ENCODE measurements at places on chromosomes 2 and 18. TPM values are rescaled to one million over a fixed set of nuclear protein-coding genes. Genes with fewer than 3 reads are reported as not detected.

Gene PPM1G
- 60.6 TPM for total RNA-seq

Gene MSH6
- total RNA-seq: 82.7 TPM

Gene KIF1A
- 16.5 TPM for total RNA-seq

Gene MARCO
- total RNA-seq: not detected

Gene PRKAG3
- total RNA-seq: not detected

Gene RASGRP3
- 8.6 TPM for total RNA-seq

Gene CYP1B1
- total RNA-seq: 23.2 TPM

Gene OTOS
- 0.50 TPM for total RNA-seq

Gene CHMP1B
- total RNA-seq: 85.3 TPM

Gene L3MBTL4
- total RNA-seq: 7.6 TPM

Gene STPG4
- 0.72 TPM for total RNA-seq

Gene DYSF
- total RNA-seq: 2.8 TPM

Gene CTAGE1
- total RNA-seq: 0.47 TPM

Gene INO80D
- total RNA-seq: 15.0 TPM

Gene NPHP1
- total RNA-seq: 1.1 TPM

Gene RGPD4
- not detected for total RNA-seq

Gene MGAT5
- 30.2 TPM for total RNA-seq

Gene LRRC30
- total RNA-seq: not detected

Gene ZNG1B
- total RNA-seq: 46.3 TPM

Gene CLEC4F
- not detected for total RNA-seq

Gene SGPP2
- 1.8 TPM for total RNA-seq

Gene SIX3
- not detected for total RNA-seq

Gene SYT4
- 1.7 TPM for total RNA-seq

Gene GALNT14
- total RNA-seq: 2.2 TPM

Gene PLCL1
- 2.2 TPM for total RNA-seq

Gene PRKCE
- total RNA-seq: 6.1 TPM

Gene ASXL3
- 6.9 TPM for total RNA-seq

Gene SPATA3
- total RNA-seq: not detected

Gene EGR4
- total RNA-seq: 0.23 TPM

Gene HRH4
- total RNA-seq: not detected

Gene GALNT3
- total RNA-seq: 49.9 TPM

Gene CFAP53
- 0.50 TPM for total RNA-seq

Gene GPR148
- total RNA-seq: not detected

Gene KYNU
- total RNA-seq: 13.8 TPM

Gene UGT1A6
- total RNA-seq: 3.4 TPM

Gene CHRNG
- not detected for total RNA-seq

Gene SLC19A3
- total RNA-seq: 21.8 TPM

Gene KCNE4
- 54.6 TPM for total RNA-seq

Gene INSIG2
- 21.5 TPM for total RNA-seq

Gene PPP3R1
- 46.5 TPM for total RNA-seq

Gene FECH
- 28.1 TPM for total RNA-seq

Gene HTR2B
- total RNA-seq: 0.73 TPM

Gene ATOH8
- 2.0 TPM for total RNA-seq

Gene SLC14A1
- total RNA-seq: 0.88 TPM

Gene LMAN2L
- total RNA-seq: 44.4 TPM

Gene FRZB
- total RNA-seq: 72.9 TPM

Gene IL1RL1
- 15.6 TPM for total RNA-seq

Gene TUBB8B
- not detected for total RNA-seq

Gene COL3A1
- 8,329 TPM for total RNA-seq

Gene MC5R
- total RNA-seq: not detected

Gene CYS1
- 2.9 TPM for total RNA-seq

Gene FBXO36
- total RNA-seq: 6.1 TPM

Gene CROCC2
- 0.10 TPM for total RNA-seq

Gene GPR55
- total RNA-seq: 1.6 TPM

Gene TFCP2L1
- total RNA-seq: 2.5 TPM

Gene COPS9
- 146 TPM for total RNA-seq

Measured in hepatocyte (in vitro differentiated cells).